Fibroblast of skin of right quadriceps (primary cell): ENCODE measurements at places on chromosomes 2 and 18.

GRCh38 chr2:3280197-3280596 lies 97.4 kb downstream of the EIPR1 start:
- no peak for DNase-seq

DNA sequence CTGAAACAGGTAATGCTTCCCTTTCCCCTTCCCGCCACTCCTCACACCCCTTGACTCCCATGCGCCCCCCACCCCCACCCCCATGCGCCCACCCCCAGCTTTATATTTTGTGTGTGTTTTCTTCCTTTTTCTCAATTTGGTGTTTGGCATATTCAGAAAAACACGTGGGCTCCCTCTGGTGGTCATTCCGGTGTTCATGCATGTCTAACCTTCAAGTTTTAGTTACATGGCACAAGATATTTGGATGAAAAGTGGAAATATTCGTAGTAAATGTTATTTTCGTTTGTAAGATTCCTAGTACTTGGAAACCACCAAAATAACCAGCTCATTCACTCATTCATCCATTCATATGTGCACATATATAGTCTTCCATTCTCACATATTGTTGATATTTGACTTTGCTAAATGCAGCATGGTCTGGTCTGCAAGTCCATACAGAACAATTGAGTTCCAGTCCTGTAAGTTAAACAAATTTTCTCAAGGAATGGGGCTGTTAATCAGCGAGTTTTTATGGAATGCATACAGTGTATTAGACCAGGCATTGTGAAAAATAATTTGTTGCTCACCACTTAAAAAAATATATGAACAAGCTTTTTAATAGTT lies 143.6 kb upstream of the MAP3K20 start:
- peak; percentile 57 for DNase-seq

DNA sequence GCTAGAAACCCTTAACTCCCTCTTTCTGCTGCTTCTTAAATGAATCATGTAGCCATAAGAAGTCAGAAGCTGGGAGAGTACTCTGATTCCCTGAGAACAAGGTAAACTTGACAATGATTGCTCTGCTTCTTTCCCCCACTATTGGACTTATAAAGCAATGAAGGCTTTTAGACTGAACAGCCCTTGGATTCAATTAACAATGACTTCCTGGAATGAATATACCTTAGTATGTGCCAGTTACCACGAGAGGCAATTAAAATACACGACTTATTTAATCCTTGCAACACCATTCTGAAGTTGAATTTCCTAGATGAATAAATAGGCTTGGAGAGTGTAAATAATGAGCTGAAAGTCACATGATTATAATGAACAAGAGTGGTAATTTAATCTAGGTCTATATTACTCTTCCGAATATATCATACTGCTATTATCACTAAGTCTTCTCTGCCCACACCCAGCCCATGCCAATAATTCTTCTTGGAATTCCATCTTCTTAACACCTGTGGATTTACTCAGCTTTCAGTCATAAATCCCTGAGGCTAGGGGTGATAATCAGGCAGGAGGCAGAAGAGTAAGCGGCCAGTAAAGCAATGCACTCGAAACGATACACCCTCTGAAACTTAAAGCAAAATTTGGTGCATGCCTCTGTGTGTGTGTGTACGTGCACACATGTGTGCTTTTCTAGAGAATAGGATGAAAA lies 170.2 kb downstream of the ATAD2B start:
- peak; percentile 51 for DNase-seq

DNA sequence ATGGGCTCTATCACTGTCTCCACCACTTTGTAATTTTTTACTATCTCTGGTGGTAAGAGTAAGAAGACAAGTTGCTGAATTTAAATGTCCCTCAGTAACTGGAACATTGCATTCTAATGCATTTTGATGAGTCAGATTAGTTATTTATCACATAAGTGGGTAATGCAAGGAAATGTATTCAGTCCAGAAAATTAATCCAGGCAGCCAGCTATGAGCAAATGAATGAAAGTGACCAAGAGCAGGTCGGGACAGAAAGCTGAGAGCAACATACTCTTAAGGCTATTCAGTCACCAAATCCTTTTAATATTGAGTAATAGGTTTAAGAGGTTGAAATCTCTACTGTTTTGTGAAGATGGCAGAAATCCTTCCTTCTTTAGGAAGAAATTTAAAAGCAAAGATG lies 265.5 kb upstream of the PARD3B start:
- no peak for DNase-seq

- DNase-seq: no peak
Observed at GRCh38 chr2:233360771-233361176, 6.5 kb downstream of the DGKD start.

- no peak for DNase-seq
Observed at GRCh38 chr2:136410673-136411072, 292.7 kb upstream of the CXCR4 start.

DNA sequence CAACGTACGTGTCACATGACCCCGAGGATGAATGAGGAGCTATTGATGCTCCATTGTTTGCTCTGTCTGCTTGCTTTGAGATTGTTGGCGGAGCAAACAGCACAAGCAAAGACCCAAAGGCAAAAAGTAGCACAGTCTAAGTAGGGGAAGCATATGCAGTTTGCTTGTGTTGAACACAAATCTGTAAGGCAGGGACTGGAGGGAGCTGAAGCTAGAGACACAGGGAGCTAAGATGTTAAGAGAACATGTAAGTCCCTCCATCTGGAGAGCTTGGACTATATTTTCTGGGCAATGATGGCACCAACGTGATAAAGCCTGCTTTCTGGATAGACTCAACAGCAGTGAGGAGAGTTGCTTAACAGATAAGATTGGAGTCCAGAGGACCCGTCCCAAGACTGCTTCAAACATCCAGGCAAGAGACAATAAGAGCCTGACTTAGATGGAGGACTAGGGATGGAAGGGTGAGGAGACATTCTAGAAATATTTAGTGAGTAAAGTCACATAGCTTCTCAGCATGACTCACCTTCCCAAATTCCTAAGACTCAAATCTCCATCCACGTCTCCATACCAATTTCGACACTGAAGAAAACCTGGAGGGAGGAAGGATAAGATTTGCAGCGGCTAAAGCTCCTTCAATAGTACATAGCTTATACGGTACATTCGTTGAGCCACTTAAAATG lies 88.1 kb upstream of the KLF7 start:
- DNase-seq: peak; percentile 99

- peak; percentile 4 for DNase-seq
Observed at GRCh38 chr18:35581898-35582641, 530 bp downstream of the GALNT1 start.

GRCh38 chr18:35827275-35827902 lies 145.1 kb upstream of the RMP24 start:
- no peak for DNase-seq

- no peak for DNase-seq
Observed at GRCh38 chr2:70733646-70734180, 34.3 kb downstream of the ADD2 start.

DNA sequence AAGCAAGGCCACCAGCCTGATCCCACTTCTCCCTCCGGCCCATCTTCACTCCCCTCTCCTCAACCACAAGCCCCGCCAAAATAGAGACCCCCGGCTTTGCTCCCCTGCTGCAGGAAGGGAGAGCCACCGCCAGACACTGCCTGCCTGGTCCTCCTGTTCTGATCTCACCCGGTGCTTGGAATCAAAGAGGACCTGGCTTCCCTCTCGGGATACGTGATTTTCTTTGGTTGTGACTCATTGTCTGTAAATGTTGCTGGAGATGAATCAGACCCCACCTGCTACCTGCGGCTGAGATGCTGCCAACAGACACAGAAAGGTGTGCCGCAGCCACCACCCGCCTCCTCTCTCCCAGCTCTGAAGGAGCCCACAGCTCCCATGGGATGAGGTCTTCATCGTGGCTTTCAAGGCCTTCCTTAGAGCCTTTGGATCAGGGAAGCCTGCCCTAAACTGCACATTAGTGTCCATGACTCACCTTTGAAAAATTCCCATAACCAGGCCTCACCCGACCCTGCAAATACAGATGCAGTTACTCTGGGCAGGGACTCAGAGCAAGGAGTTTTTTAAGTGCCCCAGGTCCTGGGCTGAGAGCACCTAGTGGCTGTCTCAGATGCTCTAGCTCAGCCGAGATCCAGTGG lies 79.4 kb upstream of the ZNF532 start:
- peak; percentile 90 for DNase-seq

DNA sequence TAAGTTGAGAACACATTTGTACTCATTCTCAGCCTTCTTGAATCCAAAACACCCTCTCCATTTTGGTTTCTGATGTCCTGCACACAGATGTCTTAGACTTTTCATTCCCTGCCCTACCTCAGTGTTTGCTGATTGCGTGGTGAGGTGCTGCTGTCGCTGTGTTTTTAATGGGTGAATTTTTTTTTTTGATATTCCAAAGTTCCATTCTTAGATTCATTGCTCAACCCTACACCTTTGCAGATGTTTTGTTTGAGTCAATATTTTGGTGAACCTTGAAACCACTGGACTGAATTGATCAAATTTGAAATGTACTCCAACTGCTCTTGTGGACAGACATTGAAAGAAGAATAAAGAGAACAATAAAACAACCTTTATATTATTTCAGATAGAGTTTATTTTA lies 130.4 kb upstream of the DSEL start:
- no peak for DNase-seq

- no peak for DNase-seq
Observed at GRCh38 chr2:241168366-241168765, 18.1 kb downstream of the PPP1R7 start.

GRCh38 chr2:25079050-25079635 lies 37.3 kb downstream of the EFR3B start:
- DNase-seq: no peak

DNA sequence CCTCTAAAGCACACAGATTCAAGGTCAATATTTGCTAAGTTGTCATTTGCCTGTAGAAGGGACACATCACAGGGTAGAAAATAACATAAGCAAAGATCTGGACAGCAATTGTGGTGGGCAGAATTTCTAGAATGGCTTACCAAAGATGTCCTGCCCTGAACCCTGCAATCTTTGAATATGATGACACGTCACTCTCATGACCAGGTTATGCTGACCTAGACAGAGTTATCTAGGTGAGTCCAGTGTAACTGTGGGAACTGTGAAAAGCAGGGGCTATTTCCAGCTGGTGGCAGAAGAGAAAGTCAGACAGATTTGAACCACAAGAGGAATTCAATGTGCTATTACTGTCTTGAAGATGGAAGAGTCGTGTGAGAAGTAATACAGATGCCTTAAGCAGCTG lies 112.3 kb upstream of the CNGA3 start:
- no peak for DNase-seq

DNA sequence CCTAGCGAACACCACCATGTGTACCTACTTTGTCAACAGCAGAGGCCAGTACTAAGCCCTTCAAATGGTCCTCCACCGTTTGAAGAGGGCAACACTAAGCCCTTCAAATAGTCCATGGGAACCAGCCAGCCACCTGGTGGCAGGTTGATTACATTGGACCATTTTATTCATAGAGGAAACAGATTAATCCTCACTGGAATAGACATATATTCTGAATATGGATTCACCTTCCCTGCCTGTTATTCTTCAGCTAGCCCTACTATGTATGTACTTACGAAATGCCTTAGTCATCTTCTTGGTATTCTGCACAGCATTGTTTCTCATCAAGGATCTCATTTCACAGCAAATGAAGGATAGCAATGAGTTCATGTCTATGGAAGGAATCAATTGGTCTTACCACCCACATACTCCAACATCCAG lies 10.0 kb upstream of the ZNF396 start:
- DNase-seq: peak; percentile 10

DNA sequence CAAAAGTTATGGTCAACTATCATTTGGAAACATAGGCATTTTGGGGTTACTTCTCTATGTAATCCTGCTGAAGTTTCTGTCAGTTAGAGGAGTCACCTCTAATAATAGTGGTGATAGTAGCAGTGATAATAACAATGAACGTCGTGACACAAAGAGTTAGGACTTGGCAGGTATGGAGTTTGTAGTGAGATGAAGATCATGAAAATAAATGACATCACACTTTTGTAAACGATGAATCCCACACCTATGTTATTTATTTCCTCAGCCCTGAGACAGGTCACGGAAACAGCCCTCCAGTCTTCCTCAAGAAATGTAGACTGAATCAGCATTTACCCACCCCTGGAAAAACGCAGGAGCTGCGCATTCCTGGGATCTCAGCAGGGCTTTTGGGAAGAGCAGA lies 38.8 kb downstream of the TSN start:
- DNase-seq: no peak

- DNase-seq: peak; percentile 66
Observed at GRCh38 chr2:217935235-217935879, 67.4 kb downstream of the TNS1 start.

DNA sequence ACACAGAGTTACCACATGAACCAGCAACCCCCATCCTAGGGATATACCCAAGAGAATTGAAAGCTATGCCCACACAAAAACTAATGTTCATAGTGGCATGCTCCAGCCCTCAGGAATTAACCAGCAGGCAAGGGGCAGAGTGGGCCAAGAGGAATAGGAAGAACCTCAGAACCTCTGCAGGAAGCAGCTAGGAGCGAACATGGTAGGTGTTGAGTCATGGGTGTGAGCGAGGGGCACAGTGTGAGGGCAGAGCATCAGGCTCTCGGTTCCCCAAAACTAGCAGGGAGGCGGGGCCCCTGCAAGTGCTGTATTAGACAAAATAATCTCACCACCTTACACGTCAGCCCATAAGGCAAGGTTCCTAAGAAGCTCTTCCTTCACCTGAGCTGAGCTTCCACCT lies 5.6 kb upstream of the RUFY4 start:
- DNase-seq: no peak

DNA sequence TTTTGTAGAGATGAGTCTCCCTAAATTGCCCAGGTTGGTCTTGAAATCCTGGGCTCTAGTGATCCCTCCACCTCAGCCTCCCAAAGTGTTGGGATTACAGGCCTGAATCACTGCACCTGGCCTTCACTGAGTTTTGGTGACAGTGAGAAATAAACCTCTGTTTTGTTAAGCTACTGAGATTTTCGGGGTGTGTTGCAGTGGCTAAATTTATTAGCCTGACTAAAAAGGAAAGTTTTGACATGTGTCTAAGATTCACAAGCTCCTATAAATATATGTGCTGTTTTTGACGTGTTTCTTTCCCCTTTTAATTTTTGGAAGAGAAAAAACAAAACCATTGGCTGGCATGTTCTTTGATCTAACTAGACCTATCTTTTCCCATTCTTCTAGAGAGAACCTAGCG lies 190.5 kb upstream of the MC4R start:
- DNase-seq: no peak

DNA sequence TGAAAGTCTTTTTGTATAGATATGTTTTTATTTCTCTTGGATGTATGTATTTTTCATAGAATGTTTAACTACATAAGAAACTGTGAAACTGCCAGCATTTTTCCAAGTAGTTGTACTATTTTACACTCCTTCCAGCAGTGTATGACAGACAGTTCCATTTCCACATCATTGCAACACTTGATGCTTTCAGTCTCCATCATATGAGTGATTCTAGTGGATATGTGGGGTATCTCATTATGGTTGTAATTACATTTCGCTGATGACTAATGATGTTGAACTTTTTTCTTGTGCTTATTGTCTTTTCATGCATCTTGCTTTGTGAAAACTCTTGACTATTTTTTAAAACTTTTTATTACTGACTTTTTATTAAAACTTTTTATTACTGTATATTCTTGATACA lies 101.4 kb downstream of the ARHGAP28 start:
- DNase-seq: peak; percentile 38
